ENCODE measurements at places on chromosomes 3 and 15. TPM values are rescaled to one million over a fixed set of nuclear protein-coding genes. Genes with fewer than 3 reads are reported as not detected.

The TMEM40 gene
- 1.0 TPM for total RNA-seq

DNA sequence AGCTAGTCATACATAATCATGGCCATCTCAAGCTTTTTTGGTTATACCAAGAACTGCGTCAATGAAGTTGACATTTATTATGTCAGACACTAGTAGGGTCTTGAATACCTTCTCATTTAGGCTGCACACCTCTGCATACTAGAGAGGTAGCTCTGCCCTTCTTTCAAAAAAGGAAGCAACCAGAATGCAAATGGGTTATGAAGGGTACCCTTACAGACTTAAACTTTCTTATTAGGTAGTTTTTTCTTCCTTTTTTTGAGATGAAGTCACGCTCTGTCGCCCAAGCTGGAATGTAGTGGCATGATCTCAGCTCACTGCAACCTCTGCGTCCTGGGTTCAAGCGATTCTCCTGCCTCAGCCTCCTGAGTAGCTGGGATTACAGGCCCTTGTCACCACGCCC is 3.3 kb downstream of the PCNP start:
- H3K36me3 ChIP-seq: no peaks in the 10 kb centered on the region
- peaks cover 33% of the 10 kb centered on the region for H3K4me1 ChIP-seq
- H3K27me3 ChIP-seq: no peaks in the 10 kb centered on the region
- no peak overlapping the region for H3K27ac ChIP-seq

DNA sequence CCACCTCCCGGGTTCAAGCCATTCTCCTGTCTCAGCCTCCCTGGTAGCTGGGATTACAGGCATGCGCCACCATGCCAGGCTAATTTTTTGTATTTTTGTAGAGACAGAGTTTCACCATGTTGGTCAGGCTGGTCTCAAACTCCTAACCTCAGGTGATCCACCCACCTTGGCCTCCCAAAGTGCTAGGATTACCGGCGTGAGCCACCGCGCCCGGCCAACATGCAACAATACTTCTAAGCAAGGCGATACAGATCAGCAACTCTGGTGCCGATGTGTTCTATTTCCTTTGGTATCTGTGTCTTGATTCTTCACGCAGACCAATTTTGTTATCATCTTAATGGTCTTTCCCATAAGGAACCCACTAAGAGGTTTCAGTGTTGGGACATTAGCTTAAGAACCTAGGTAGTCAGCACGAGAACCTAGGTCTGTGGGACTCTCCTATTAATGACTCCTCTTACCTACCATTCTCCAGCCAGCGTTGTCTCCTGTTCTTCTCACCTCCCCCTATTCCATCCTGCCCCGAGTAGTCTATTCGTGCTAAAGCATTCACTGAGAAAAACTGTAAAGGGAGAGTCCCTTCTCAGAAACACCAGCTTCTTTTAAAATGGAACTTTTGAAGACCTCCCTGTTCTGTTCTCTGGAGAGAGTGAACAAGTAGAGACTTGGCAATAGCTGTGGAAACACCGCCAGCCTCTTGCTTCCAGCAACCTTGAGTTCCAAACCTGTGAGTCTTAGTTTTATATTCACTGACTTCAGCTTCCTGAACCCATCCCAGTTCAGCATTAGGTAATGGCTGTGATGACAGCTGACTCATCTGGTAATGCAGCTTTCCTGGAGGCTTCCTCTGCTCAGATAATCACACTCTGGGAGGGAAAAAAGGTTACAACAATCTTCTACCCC is 61.2 kb downstream of the TSC22D2 start:
- no peaks in the 10 kb centered on the region for H3K4me1 ChIP-seq
- no peaks in the 10 kb centered on the region for H3K36me3 ChIP-seq
- no peak overlapping the region for H3K27ac ChIP-seq
- no peak overlapping the region for H3K4me3 ChIP-seq

DNA sequence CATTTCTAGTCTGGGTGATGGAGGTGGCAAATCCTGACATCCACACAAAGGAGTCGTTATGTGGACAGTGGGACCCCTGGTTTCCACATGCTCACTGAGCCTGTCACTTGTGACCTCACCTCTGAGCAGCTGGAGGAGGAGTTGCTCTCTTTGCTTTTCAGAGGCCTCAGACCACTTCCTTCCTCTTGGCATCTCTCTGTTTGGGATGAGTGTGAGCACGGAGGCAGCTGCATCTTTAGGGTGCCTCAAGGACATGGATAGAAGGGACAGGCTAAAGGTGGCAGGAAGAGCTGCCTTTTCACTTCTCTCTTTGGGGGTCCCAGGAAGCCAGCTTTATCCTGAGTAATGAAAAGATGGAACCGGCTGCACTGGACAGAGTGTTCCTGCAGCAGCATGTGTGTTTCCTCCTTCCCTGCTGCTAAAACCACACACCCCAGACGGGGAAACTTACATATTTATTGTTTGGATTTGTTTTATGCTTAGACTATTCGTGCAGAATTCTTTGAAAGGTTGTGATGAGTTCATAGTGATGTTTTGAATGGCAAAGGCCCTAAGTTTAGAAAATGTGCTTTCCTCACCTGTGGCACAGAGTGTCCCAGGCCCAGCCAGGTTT is 31.8 kb downstream of the GPR171 start:
- H3K36me3 ChIP-seq: no peaks in the 10 kb centered on the region
- no peak for DNase-seq
- peak overlapping the region; percentile 2 for H3K27ac ChIP-seq
- no peaks in the 10 kb centered on the region for H3K27me3 ChIP-seq
- H3K4me1 ChIP-seq: peaks cover 21% of the 10 kb centered on the region
- no peak overlapping the region for H3K4me3 ChIP-seq

GRCh38 chr3:127570520-127570919 is 20.0 kb downstream of the TPRA1 start:
- H3K4me3 ChIP-seq: no peak overlapping the region
- no peak for DNase-seq
- H3K36me3 ChIP-seq: peaks cover 9% of the 10 kb centered on the region
- no peaks in the 10 kb centered on the region for H3K27me3 ChIP-seq

DNA sequence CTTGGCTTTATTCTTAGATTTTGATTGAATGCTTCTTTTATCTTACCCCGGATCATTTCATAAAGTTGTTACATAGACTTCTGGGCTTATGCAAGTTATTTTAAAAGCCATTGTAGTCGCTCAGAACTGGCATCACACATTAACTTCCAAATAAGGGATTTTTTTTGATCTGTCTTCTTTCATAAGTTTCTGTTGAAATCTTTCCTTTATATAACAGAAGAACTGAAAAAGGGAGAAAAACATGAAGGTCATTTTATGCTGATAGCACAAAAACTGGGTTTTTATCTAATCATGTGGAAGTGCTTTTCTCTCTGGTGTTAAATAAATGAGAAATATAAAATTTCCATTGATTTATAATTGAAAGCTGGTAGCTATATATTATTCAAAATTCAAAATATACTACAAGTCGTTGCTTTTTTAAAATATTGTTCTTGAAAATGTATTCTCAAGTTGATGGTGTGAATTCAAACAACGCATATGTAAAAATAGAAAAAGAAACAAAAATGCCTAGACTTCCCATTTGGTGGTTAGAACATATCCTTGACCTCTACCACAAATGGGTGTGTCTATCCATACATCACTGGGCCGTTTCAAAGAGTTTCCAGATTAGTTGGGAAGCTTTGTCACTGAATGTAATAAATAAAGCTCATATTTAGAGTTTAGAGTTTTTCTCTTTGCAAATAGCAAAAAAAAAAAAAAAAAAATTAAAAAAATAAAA is 258.3 kb upstream of the ZPLD1 start:
- H3K27me3 ChIP-seq: no peaks in the 10 kb centered on the region
- DNase-seq: no peak
- no peaks in the 10 kb centered on the region for H3K36me3 ChIP-seq
- peaks cover 25% of the 10 kb centered on the region for H3K4me1 ChIP-seq
- H3K4me3 ChIP-seq: no peak overlapping the region

All from upper lobe of left lung (tissue), 6 donors.